AG20443 (cell line): ENCODE measurements at places on chromosomes 6 and 20.
A peak's percentile ranks its signal among the peaks of the same experiment; 100 is the strongest.

DNA sequence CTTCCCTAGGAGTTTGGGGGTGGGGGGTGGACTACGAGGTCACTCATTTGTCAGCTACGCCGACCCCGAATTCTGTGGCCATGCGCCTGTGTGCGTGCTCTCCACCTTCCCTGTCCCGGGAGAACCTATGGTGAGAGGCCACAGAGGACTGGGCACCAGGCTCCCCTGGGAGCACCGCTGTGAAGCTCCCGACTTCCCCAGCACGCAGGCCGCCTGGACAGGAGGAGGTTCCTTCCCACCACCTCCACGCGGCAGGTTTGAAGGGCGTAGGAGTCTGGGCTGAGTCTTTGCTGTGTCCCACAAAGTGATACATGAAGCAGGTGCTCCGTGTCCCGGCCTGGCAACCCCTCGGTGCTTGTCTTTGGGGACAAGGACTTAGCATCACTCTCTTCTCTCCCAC is 107.2 kb downstream of the CDH4 start:
- DNase-seq, result no peak

DNA sequence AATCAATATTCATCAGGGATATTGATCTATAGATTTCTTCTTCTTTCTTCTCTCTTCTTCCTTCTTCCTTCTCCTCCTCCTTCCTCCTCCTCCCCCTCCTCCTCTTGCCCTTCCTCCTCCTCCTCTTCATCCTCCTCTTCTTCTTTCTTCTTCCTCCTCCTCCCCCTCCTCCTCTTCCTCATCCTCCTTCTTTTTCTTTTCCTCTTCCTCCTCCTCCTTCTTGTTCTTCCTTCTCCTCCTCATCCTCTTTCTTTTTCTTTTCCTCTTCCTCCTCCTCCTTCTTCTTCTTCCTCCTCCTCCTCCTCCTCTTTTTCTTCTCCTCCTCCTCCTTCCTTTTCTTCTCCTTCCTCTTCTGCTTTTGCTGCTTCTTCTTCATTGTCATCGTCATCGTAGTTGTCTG is 52.4 kb upstream of the SERINC1 start:
- no peak for DNase-seq

GRCh38 chr20:24729896-24730605 is 219.0 kb upstream of the CST7 start:
- DNase-seq, result no peak

- DNase-seq, result no peak
These were observed 49.9 kb downstream of the PIGU start for GRCh38 chr20:34626992-34627391.

DNA sequence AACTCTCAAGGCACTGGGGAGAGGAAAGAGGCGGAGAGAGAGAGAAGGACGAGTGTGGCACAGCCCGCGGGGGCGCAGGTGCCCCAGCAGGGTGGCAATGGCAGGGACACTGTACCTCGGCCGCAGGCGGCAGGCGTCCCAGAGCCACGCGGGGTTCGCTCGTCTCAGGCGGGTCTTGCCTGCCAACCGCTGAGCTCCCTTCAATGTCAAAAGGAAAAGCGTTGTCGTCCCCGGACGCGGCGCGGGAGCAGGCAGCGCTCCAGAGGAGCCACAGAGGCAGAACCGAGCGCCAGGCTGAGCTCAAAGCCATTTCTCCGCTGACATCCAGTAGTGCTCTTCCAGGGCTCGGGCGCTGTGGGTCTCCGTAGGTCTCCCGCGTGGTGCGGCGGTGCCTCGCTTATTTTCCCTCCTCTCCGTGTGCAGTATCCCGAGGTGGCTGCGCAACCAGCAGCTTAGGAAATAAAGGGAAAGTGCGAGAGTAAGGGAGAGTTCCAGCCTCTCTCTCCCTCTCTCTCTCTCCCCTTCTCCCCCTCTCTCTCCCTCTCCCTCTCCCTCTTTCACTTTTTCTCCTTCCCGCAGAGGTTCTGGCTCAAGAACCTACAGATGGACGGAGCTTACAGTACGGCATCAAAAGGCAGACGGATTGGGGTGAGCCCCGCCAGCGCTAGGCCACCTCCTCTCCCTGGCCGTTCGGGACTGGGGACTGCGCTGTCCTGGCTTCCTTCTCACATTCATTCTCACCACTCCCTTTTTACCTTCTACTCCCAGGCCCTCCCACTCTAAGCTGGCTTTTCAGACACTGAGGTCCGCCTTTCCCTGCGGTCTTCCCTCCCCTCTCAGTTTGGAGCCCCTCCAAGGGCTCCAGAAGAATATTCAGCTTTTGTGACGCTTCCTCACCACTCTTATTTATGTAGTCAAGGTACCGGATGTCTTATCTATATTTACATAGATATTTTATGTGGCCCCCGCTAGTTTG is at the start of gene LAMA4:
Gene LAMA4 (minus strand): TSS at position 727 of the 976 bp plus-strand sequence. CDS start 417 bp downstream, at position 310.
- peak; percentile 80 for DNase-seq

GRCh38 chr6:43992783-43993644 is 134.2 kb downstream of the MRPL14 start:
- no peak for DNase-seq

- no peak for DNase-seq
These were observed 45.1 kb downstream of the COL9A1 start for GRCh38 chr6:70257768-70258273.

DNA sequence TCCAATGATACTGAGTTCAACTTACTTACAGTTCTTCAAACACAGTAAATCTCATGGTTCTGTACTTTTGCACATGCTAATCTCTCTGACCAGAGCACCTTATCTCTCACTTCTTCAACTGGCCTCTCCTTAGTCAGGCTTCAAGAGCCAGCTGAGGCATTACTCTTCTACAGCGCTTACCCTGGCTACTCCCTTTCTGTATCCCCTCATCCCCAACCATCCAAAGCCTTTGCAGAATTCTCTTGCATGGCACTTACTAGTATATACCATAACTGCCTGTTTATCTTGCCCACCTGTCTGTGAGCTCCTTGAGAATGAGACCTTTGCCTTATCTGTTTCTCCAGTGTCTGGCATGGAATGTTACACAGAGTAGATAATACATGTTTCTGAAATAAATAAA is 49.2 kb downstream of the SESN1 start:
- no peak for DNase-seq

GRCh38 chr6:113329942-113330635 is 527.1 kb upstream of the MARCKS start:
- no peak for DNase-seq
